HCEC 1CT (cell line): ENCODE measurements at places on chromosomes 3 and 15.

DNA sequence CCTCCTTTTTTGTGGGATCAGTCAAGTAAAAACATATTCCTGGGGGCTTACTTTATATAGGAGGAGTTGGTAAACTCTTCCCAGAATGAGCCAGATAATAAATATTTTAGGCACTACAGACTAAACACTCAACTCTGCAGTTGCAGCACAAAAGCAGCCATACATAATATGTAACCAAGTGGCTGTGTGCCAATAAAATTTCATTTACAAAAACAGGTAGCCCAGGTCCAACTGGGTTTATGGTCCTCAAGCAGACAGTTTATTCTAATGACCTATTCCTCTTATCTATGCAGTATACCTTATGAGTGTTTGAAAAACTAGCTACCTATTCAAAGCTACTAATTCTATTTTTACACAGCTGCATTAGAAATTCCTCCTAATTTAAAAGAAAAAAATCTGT lies 61.8 kb downstream of the FAIM start:
- DNase-seq, result no peak

DNA sequence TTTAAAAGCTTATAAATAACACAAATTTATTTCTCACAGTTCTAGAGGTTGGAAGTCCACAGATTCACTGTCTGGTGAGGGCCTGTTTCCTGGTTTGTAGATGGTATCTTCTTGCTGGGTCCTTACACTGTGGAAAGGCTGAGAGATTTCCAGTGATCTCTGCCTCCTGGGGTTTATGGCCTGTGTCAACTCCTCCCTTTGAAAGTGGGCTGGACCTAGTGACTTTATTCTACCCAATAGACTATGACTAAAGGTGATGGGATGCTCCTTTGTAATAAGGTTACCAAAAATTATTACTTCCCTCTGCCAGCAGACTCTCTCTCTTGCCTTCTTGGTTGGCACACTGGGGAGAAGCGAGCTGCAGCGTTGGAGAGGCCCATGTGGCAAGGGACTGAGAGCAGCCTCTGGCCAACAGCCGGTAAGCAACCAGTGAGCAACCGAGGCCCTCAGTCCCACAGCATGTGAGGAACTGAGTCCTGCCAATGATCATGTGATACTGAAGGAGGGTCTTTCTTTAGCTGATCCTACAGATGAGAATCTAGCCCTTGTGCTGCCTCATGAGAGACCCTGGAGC lies 14.0 kb upstream of the COPG1 start:
- no peak for DNase-seq

DNA sequence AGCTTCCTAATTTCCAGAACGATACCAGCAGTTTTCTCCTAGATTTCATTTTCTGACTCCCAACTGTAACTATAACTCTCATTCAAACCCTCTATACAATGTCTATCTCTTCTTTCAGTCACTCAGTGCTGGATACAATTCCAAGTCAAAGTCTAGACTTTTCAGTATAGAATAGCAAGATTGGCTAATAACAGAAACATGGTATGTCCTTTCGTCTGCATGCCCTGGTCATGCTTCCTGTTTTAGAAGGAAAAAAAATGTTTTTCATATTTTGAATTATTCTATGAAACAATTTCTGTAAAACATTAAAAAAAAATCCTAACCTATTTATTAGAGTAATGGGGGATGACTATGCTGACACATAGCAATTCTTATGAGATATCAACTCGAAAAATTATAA lies 180.0 kb downstream of the KCNAB1 start:
- no peak for DNase-seq

- DNase-seq, result no peak
Observed at GRCh38 chr3:151644020-151644620, 89.6 kb upstream of the AADACL2 start.
